ENCODE measurements at places on chromosomes 7 and 10. TPM values are rescaled to one million over a fixed set of nuclear protein-coding genes. Genes with fewer than 3 reads are reported as not detected.

DNA sequence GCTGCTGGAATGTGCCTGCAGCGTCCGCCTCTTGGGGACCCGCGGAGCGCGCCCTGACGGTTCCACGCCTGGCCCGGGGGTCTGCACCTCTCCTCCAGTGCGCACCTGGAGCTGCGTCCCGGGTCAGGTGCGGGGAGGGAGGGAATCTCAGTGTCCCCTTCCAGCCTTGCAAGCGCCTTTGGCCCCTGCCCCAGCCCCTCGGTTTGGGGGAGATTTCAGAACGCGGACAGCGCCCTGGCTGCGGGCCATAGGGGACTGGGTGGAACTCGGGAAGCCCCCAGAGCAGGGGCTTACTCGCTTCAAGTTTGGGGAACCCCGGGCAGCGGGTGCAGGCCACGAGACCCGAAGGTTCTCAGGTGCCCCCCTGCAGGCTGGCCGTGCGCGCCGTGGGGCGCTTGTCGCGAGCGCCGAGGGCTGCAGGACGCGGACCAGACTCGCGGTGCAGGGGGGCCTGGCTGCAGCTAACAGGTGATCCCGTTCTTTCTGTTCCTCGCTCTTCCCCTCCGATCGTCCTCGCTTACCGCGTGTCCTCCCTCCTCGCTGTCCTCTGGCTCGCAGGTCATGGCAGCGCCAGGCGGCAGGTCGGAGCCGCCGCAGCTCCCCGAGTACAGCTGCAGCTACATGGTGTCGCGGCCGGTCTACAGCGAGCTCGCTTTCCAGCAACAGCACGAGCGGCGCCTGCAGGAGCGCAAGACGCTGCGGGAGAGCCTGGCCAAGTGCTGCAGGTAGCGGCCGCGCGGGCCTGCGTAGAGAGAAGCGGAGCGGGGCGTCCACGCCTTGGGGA is 645 bp downstream of the SLC26A4 start:
- H3K4me3 ChIP-seq = peak overlapping the region; percentile 50
- peaks cover 18% of the 10 kb centered on the region for H3K4me1 ChIP-seq
- peaks cover 19% of the 10 kb centered on the region for H3K27me3 ChIP-seq
- no peaks in the 10 kb centered on the region for H3K36me3 ChIP-seq
- DNase-seq = peak; percentile 68
- no peak overlapping the region for H3K27ac ChIP-seq

DNA sequence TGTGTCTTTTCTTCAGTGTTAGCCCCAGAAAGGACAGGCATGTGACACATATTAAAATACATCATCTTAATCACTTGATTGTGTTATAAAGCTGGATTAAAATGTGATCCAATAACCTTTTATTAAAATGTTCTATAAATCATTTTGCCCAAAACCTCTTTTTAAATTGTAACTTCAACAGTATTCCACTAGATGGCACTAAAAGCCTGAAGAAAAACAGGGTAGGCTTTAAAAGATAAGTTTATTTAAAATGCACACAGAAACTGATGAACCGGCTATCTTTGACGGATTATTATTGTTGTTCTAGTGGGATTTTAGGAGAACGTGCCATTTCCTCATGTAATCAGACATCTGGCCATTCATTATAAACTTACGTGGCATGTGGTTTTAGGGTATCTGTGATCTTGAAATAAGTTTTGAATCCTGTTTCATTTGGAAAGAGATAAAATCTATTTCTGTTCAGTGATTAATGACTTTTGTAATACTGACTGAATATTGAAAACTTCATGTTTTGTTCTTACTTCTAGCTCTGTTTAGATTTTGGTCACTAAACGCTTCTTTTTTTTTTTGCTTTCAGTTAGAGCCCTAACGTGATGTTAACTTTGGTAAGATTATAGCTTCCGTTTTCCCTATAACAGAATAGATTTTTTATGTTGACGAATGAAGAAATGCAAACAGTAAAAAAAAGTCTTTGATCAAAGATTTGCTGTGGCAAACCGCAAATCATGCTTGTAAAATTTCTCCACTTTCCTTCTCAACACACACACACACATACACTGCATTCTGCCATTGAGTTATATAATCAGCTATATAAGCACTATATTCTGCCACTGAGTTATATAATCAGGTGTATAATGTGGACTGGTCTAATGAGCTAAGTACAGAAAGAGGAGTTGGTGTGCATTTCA is 13.6 kb downstream of the VPS50 start:
- H3K36me3 ChIP-seq = no peaks in the 10 kb centered on the region
- no peak for DNase-seq
- H3K4me1 ChIP-seq = peaks cover 9% of the 10 kb centered on the region
- no peaks in the 10 kb centered on the region for H3K27me3 ChIP-seq
- peak overlapping the region; percentile 16 for H3K4me3 ChIP-seq

DNA sequence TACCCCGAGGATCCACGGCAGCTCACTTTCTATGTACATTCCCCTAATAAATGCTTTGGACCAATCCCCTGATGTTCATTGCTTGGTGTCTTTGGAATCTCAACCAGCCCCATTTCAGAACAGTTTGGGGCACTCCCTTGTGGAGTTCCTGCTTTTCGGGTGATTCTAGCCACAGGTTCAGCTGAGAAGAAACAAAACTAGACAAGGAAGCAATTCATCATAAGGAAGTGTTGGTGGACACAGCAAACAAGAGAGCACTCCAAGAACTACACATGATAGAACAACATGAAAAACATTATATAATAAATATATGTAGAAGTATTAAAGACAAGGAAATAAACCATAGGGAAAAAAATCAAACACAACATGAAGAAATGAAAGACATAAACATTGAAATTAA is 6.0 kb upstream of the CCDC136 start:
- H3K36me3 ChIP-seq = no peaks in the 10 kb centered on the region
- no peak overlapping the region for H3K27ac ChIP-seq
- DNase-seq = no peak
- no peaks in the 10 kb centered on the region for H3K27me3 ChIP-seq

- H3K27me3 ChIP-seq = no peaks in the 10 kb centered on the region
- H3K4me3 ChIP-seq = no peak overlapping the region
- DNase-seq = no peak
- H3K36me3 ChIP-seq = peaks cover 46% of the 10 kb centered on the region
Measured at GRCh38 chr10:13113544-13113943, 13.6 kb downstream of the OPTN start.

DNA sequence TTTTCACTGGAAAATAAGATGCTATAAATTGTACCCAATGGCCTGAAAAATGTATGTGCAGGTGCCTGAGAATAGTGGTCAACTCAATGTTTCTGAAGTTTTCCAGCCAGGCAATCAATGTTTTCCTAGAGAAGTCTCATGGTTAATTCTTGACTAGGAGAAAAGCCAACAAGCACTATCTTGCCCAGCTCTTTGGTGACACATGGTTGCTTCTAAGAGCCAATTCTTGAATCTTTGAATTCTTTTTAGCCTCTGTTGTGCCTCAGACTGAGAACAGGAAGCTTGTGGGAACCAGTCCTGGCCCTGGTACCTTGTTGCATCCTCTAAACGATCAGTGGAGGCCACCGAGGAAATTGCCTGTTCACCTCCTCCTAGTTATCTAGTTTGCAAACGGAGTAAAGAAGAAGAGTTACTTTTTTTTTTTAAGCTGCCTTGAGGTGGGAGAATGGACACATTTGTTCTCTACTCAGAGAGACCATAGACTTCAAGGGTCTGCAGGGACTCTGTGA is 144.0 kb upstream of the MKLN1 start:
- no peak for DNase-seq
- H3K27ac ChIP-seq = no peak overlapping the region
- no peaks in the 10 kb centered on the region for H3K27me3 ChIP-seq
- no peak overlapping the region for H3K4me3 ChIP-seq
- H3K4me1 ChIP-seq = no peaks in the 10 kb centered on the region
- no peaks in the 10 kb centered on the region for H3K36me3 ChIP-seq

DNA sequence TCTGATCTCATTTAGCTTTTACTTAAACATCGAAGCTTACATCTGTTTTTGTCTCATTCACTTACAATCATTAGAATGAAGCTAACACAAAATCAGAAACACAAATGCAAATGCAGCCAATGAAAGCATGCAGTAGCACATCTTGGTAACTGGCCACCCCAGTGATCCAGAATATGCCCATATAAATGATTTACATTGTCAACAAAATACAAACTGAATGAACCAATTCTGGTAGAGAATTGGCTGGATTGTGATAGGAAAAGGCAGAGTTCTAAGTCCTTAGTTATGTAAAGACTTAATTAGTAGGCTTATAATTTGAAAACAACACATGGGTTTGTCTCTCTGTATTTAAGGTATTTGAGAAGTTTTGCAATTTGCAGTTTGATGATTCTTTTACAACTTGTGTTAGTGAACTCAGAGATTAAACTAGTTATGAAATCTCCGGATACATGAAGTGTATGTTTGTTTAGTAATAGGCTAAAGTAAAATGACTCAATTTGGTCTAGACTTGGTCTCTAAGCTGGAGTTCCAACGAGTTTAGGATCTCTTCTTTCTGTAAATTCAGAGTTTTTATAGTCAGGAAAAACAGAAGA is 21.2 kb downstream of the TECTB start:
- H3K36me3 ChIP-seq = no peaks in the 10 kb centered on the region
- H3K4me3 ChIP-seq = no peak overlapping the region
- no peaks in the 10 kb centered on the region for H3K27me3 ChIP-seq

DNA sequence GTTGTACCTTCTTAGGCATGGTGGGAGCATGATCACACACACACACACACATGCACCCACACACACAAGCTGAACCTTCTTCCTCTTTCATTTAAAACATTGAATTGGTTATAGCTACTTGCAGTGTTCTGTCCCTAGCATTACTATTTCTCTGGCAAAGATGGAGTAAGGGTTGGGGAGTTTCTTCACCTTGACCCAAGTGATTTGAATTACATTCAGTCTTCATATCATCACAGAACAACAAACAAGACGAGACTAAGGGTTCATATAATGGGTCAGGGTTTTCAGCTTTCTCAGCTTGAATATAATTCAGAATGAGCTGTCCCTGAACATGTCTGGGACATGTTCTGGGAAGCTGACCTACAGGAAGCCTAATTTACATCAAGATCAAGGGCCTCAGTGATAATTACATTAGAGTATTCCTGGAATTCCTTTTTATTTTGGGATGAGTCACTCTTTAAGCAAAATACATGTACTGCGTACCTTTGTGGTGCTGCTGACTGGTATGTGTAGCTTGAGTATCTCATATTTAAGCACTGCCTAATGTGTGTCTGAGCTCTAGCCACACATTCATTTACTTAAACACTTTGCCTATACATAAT is 213.5 kb upstream of the TMEM229A start:
- H3K4me3 ChIP-seq = no peak overlapping the region
- H3K27ac ChIP-seq = no peak overlapping the region
- H3K4me1 ChIP-seq = no peaks in the 10 kb centered on the region
- no peaks in the 10 kb centered on the region for H3K36me3 ChIP-seq

DNA sequence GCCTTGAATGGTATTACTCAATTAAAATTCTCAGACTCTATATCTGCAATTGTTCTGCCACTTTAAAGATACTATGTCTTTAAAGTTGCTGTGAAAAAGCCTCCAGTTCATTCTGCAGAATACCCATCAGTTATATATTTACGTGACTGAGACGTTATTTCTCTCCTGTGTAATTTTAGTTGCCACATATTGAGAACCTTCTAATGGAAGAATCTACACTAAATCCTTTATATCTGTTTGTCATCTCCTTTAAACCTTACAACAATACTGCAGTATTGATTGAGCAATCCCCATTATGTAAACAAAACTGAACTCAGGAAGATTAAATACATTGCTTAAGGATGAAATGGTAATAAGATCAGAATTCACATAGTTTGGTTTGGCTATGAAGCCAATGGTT is 30.0 kb downstream of the GPR141 start:
- H3K27me3 ChIP-seq = no peaks in the 10 kb centered on the region
- H3K4me1 ChIP-seq = no peaks in the 10 kb centered on the region
- no peak overlapping the region for H3K4me3 ChIP-seq

- no peak overlapping the region for H3K4me3 ChIP-seq
- no peak for DNase-seq
- no peaks in the 10 kb centered on the region for H3K36me3 ChIP-seq
Measured at GRCh38 chr10:10629512-10629911, 388.2 kb upstream of the CELF2 start.

GRCh38 chr10:103168438-103168837 is 24.6 kb downstream of the NT5C2 start:
- H3K4me1 ChIP-seq = no peaks in the 10 kb centered on the region
- H3K36me3 ChIP-seq = peaks cover 16% of the 10 kb centered on the region
- H3K27me3 ChIP-seq = no peaks in the 10 kb centered on the region
- no peak overlapping the region for H3K27ac ChIP-seq
- no peak overlapping the region for H3K4me3 ChIP-seq

GRCh38 chr7:155653803-155654202 is 9.3 kb downstream of the RBM33 start:
- no peaks in the 10 kb centered on the region for H3K27me3 ChIP-seq
- no peak overlapping the region for H3K4me3 ChIP-seq
- DNase-seq = no peak

MORN4 gene
- total RNA-seq = 23.4 TPM

DRGX gene
- not detected for total RNA-seq

TSPAN15 gene
- 72.8 TPM for total RNA-seq

Measured in sigmoid colon (tissue), 7 donors.